Posterior cingulate gyrus (tissue), 11 donors: ENCODE measurements at places on chromosomes 2 and 18.

- no peak for DNase-seq
Measured at GRCh38 chr18:60471652-60472051, 99.1 kb upstream of the MC4R start.

- DNase-seq: no peak
Measured at GRCh38 chr2:33321236-33321771, 155.1 kb upstream of the RASGRP3 start.

DNA sequence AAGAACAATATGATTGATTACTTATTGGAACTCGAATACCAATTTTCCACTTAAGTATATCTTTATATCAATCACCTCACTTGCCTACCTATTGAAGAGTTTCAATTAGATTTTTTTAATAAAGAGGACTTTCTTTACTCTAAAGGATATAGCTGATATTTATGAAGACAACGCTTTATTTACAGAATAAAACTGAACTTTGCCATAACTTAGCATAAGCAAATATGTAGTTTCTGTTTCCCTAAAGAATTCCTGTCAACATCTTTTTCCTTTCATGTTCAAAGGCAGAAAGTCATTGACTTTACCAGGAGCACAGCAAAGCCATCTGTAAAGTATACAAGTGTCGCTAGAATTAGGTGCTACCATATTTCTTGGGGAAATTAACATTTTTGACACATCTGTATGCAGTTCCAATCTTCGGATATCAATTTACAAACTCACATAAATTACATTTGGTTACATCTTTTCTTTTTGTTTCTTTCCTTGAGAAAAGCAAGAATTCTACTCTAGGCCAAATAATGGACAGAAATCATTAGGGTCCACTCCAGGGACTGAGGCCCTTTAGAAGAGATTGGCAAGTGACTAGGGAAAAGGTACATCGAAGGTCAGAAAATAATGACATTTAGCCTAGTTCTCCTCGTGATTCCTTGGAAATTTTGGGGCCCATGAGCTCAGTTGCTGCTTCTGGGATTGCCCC is 7.5 kb upstream of the SCN1A start:
- no peak for DNase-seq

DNA sequence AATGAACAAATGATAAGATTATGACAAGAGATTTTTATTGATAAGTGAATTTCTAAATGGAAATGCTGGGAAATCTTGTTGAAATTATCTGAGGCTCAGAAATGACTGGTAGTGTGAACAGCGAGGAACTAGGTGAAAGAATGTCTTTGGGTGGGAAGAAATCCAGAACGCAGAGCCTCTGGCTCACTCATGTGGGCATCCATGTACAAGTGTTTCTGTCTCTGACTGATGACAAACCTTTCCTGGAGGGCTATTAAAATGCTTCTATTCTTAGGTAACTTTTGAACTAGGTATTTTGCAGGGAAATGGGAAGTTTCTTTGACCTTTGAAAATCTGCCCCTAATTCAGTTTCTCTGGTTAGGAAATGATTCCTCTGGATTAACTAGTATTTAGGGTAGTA is 598.6 kb downstream of the SLC4A3 start:
- no peak for DNase-seq

GRCh38 chr2:108573061-108573460 is 38.8 kb downstream of the LIMS1 start:
- no peak for DNase-seq

DNA sequence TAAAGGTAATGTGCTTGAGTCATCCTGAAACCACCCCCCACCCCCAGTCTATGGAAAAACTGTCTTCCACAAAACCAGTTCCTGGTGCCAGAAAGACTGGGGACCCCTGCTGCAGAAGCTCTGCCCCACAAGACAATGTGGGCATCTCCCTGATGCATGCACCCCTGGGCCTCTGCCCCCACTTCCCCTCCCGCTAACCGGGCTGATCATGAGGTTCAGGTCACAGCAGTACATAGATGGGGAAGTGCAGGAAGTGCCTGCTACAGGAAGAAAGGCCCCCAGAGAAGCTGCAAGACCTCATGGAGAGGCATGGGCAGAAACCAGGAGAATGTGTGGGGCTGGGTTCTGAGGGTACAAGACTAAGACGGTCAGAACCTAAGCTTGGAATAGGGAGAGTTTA is 243.4 kb upstream of the ID2 start:
- no peak for DNase-seq

- DNase-seq: no peak
Measured at GRCh38 chr2:66253066-66253465, 181.9 kb upstream of the MEIS1 start.

- DNase-seq: peak; percentile 96
Measured at GRCh38 chr18:46623541-46623940, 33.5 kb downstream of the LOXHD1 start.

- DNase-seq: no peak
Measured at GRCh38 chr2:103161456-103162289, 399.8 kb downstream of the TMEM182 start.

GRCh38 chr2:203690441-203691047 is 15.9 kb upstream of the CD28 start:
- DNase-seq: no peak

GRCh38 chr18:31209041-31209440 is 46.4 kb upstream of the DSC1 start:
- DNase-seq: no peak

DNA sequence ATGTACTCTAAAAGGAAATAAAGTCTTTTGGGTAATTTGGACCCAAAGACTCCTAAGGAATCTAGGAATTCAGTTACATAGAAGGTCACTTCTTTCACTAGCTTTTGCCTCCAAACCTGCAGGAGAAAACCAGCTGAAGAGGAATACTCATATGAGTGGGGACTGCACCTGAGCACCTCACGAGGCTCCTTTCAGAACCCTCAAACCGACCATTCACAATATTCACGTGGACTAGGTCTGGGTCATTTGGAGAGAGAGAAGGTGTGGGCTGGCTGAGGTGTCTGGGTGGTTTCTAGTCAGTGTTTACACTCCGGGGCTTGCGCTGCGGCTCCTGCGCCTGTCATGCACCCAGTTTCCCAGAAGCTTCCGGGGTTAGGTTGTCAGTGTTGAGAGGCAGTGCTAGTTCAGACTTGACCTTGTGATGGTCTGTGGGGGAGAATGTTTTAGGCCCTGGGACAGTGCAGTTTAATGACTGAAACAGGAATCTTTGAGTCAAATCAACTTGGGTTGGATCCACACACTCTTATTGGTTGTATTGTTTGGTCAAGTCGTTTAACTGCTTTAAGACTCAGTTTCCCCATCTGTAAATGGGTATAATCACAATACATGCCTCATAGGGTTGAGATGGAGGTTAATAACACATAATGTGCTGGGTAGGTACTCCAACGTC is 78.4 kb downstream of the LIMS1 start:
- no peak for DNase-seq

GRCh38 chr2:76965772-76966171 is 556.4 kb downstream of the LRRTM4 start:
- no peak for DNase-seq

GRCh38 chr2:142681952-142682351 is 195.5 kb upstream of the KYNU start:
- DNase-seq: no peak

DNA sequence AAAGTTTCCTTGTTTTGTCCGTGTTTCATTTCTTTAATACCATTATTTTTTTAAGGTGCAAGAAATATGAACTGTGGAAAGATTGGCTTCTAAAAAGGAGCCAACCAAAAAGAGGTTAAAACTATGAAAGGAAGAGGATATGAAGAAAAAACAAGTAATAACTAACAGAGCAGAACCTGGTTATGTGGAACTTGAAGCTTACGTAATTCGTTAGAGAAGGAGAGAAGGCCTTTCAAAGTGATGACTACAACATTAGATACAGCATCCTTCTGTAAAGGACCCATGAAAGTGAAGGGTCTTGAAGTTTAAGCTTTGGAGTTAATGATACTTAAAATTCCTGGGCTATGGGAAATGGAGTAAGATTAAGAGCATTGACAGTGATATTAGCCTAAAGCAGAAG is 84.5 kb downstream of the ANKRD12 start:
- no peak for DNase-seq

DNA sequence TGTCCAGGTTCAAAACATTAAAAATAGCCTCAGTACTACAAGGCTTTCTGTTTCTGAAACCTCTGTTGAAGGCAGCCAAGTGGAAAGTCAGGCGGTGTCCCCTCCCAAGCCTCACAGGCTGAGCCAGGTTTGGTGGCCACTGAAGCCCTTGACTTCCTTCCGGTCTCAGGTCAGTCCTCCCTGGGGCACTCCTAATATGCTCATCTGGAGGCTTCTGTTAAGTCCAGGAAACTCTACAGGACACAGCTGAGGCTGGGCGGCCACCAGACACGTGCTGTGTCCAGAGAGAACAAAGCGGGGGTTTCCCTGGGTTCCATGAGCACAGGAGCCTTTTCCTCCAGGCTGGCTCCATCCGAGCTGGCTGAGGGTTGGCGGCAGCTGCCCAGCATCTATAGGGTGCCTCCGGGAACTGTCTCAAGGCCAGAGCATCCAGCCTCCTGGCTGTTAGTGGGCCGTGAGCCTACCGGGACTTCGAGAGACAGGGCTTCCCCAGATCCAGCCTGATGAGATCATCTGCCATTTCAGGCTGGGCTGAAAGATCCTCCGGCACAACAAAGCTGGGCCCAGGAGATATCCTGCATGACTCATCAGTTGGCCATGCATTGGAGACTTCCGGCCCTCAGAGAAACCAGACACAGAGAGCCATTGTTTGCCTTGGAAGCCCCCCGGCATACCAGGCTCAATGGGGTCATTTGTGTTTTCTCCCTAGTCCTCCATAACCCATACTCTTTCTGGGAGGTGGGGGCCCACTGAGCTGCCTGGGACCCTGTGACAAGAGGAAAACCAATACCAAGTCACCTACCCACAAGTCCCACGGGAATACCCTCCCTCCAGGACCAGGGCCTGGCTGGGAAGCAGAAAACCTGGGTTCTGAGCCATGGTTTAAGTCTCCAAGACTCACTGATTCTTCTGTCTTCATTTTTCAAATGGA is 71.7 kb downstream of the HS1BP3 start:
- DNase-seq: peak; percentile 96

DNA sequence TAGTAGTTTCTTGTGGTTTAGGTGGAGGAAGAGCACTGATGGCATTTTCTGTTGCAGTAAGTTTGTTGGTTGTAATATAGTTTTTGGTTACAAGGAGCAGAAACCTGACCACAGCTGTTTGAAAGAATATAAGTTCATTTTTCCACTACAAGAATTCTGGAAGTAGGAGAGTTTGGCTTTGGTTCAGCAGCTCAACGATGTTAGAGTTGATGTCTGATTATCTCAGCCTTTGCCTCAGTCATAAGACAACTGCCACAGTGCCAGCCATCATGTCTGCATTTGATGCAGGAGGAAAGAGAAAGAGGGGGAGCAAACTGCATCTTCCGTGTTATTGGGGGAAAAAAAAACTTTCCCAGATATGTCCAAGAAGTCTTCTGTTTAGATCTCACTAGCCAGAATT is 119.1 kb downstream of the LYPD1 start:
- no peak for DNase-seq

GRCh38 chr2:151217343-151217742 is 44.3 kb downstream of the RBM43 start:
- DNase-seq: no peak

DNA sequence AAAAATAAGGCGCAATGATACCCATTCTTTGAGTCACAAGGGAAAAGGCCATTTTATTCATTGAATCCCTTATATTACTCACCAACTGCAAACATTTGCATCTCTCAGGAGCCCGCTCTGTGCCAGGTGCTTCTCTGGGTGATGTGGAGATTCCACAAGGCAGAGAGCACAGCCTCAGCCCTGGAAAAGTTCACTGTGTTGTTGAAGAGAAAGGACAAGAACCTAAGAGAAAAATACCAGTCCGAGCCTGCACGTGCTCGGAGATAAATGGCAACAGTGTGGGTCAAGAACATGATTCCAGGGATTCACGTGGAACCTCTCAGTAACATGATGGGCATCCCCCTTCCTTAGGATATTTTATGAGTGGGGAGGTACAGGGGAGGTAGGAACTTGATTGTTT is 11.8 kb downstream of the GNAL start:
- no peak for DNase-seq

DNA sequence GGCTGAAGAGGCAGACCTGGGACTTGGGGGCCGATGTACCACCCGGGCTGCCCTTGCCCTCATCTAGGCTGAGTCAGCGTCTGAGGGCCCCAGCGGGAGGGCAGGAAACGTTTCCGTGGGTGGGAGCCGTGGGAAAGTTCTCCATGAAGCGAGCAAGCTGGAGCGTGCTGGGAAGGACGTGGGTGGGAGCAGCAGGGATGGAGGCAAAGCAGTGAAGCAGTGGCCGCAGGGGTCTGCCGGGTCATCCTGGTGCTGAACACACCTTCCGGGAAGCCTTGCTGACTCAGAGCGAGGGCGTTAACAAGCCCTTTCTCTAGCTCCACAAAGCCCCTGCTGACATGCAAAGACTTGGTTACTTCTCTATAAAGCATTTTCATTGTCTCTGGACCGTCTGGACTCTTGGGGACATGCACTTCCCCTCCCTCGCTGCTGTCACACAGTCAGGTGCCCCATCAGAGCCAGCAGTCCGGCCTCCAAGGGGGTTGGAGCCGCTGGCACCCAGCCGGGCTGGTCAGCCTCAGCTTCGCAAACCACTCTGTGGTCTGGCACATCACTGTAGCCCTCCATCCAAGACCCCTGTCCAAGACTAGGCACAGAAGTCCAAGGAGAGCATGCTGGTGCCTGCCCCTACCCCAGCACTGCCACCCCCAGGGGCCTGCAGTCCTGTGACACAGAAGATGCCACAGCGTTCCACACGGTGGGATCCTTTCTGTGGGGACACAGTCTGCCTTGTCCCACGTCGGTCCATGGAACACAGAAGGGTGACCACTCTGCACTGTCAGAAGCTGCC is 115.1 kb upstream of the GPC1 start:
- DNase-seq: no peak

DNA sequence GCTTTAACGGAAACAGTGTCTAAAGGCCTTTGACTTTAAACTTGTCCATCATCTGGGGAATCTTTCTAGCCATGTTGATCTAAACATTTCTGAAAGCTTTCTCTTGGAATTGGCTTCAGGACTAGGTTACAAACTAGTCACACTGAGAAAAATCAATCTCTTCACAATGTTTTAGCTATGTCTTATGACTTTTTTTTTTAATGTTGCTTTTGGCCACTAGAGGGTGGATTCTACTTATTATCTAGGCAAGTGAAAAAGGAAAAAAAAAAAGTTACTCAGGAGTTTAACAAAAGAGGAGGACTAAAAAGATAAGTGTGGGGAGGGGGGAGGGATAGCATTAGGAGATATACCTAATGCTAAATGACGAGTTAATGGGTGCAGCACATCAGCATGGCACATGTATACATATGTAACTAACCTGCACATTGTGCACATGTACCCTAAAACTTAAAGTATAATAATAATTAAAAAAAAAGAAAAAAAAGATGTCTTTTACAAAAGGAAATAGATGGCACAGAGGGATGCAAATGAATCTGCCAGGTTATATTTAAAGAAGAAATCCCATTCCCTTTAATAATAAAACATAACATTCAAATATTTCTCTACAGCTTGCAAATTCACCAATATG is 160.4 kb upstream of the PID1 start:
- no peak for DNase-seq

GRCh38 chr2:232839411-232840079 is 30.5 kb upstream of the SNORC start:
- no peak for DNase-seq
